RPMI7951 (cell line): ENCODE measurements at places on chromosomes 13 and 19. TPM values are rescaled to one million over a fixed set of nuclear protein-coding genes. Genes with fewer than 3 reads are reported as not detected.

DNA sequence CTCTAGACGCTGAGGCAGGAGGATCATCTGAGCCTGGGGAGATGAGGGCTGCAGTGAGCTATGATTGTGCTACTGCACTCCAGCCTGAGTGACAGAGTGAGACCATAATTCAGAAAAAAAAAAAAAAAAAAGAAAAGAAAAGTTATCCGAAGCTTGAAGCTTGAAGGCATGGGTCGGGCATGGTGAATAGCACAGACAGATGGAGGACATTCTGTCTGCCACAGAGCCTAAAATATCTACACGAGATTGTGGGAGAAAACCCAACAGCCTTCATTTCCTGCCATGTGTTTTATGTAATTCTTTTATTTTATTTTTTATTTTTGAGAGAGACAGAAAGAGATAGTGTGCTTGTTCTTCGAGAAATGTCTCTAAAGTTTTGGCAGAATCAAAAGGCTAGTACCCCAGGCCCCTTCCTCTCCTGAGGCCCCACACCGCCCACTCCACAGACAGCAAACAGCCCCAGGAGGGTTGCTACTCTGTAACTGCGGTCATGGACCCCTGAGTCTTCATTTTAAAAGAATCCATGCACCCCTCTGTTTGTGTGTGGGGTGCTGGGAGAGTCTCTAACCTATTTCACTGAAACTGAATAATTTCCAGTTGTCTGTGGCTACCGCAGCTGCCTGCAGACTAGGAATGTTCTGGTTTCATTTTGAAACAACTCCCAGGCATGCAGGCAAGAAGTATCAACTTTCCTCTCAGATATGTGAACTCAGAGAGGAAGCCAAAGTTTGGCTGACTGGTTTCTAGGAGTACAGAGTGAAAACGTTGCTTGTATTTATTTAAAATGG lies 38.4 kb upstream of the RCBTB2 start:
- DNase-seq, result peak; percentile 69

GRCh38 chr13:92974905-92975429 lies 251.6 kb upstream of the GPC6 start:
- DNase-seq, result no peak

Gene CEACAM8
- total RNA-seq, result not detected in 2 replicates

Gene QPCTL
- 13.8 and 15.4 TPM in 2 replicates for total RNA-seq

Gene SIGLEC8
- total RNA-seq, result not detected in 2 replicates

Gene LHB
- total RNA-seq, result 0.68 TPM in 1 of 2 replicates, not detected in the other
